ENCODE measurements at places on chromosomes 12 and 14.
A peak's percentile ranks its signal among the peaks of the same experiment; 100 is the strongest.

- DNase-seq, result no peak
These were observed 4.9 kb downstream of the AACS start for GRCh38 chr12:125070112-125070511.

- no peak for DNase-seq
These were observed 117.2 kb downstream of the RGS6 start for GRCh38 chr14:72049462-72049861.

DNA sequence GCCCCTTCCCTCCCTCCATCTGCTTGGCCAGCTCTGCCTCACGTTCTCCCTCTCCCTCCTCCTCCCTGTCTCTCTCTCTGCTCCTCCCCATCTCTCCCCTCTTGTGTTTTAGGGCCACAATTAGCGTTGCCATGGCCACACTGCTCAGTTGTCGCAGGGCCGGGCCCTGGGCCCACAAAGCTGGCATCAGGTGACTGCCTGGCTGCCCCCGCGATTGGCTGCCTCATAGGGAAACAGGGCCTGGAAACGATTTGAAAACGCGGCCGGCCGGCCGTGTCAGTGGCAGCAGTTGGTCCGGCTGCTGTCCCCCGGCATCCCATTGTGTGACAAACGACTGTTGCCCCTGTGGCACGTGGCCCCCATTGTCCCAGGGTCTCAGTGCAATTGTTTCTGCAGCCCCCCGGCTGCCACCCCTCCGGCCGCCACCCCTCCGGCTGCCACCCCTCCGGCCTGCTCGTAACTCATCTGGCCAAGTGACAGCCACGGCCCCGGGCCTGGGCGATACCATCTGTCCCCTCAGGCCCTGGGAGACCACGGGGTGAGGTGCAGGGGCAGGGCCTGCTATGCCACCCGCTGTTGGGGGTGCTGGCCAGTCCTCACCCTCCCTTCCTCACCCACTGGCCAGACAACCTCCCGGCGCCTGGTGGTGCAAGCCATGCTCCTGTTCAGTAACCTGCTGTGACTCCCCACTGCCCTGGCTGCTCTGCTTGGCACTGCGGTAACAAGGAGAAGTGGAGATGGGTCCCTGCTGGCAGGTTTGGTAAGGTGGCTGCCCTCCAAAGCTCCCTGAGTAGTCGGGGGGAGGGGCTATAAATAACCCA is 17.4 kb downstream of the FOXN4 start:
- peak; percentile 95 for DNase-seq

DNA sequence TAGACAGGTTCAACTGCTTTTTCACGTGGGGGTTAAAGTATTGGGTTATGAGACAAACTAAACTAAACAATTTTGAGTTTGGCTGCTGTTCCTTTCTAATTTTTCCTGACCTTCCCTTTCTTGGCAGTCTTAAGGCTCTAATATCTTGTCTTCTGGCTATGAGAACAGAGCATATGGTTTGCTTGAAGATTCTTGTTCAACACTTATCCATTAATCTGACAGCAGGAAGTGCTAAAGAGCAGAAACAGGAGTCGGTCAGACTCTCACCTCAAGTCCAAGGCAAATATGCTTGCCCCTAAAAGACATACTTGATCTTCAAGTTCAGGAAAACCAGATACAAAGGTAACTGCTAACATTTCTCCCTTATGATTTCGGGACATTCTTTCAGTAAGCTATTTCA is 52.6 kb upstream of the KCNJ8 start:
- DNase-seq, result peak; percentile 33

DNA sequence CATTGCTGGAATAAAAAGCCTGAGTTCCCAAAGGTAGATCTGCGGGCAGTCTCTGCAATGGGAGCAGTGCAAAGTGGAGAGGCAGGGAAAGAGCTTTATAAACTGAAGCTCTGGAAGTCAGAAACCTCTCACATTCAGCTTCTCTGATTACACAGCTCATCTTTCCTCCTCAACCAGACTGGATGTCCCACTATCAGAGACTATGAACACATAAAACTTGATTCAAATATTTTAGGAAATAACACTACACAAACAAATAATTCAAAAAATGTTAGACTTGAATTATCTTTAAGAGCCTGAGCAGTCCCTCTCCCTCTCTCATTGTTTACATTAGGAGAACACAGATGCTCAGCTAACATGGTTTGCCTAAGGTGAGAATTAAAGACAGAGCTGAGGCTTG is 72.9 kb downstream of the DENND5B start:
- DNase-seq, result no peak

DNA sequence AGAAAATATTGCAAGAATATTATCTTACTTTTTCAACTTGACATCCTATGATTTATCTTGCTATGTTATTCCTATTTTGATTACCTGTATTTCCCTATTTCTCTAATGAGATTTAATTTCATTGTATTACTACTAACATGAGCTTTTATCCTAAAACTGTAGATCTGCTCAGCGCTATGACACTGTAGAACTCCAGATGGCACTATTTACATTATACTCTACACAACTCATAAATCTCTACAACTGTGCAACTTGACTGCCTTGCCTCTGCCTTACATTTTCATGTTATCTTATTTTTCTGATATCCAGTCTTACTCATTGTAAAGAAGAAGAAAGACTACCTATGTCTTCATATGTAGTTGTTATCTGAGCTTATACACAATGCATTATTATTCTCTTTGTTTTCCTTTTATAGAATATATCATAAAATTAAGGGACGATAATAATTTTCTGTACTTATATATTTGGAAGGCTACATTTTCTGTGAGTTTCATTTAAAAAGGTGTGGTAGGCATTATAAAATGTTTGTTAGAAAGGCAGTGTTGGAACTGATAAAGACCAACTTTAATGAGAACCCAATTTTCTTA is 24.1 kb downstream of the NUP37 start:
- peak; percentile 63 for DNase-seq

DNA sequence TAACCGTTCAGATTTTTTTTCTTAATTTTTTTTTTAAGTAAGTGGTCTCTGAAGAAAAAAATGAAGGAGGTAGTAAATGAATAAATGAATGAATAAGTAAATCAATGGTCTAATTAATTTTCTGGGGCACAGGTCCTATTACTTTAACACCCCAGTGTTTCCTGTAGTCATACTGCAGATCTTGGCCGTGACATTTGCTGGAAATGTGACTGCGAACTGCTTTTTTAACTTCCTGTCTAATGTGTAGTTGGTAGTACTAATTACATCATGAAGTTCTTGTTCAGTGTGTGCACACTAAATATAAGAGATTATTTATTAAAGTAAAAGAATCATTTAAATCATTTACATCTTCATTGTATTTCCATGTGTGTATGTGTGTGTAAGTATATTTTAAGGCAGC is 45.4 kb downstream of the AEBP2 start:
- DNase-seq, result no peak

DNA sequence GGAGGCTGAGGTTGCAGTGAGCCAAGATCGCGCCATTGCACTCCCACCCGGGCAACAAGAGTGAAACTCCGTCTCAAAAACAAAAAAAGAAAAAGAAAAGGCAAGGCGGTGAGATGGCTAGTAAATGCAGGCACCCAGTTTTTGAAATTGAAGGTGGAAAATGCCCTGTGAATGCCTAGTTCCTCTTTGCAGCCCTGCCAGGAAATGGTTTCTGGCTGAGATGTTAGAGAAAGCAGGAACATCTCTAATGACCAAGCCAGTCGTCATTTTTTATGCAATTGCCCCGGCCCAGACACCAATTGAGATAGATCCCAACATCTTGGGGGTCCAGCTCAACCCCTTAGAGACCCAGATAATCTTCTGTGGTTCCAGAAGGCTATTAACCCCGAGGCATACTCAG is 17.0 kb downstream of the SLC8A3 start:
- DNase-seq, result no peak

DNA sequence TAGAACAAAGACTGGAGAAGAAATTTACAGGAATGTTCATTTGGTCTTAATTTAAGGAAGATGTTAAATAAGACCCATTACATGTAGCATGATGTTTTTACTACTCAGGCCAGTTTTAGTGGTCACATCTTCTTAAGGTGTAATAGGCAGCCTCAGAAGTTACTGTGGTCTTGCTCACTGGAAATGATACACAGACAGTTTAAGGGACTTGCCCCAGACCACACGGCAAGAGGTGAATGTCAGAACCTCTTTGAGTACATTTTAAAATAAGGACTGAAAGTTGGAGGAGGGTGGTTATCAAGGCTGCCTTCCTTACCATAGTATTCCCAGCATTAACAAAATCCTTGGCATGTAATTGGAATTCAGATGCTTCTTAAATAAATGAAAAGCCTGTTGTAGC is 37.9 kb downstream of the LRRK2 start:
- DNase-seq, result no peak

DNA sequence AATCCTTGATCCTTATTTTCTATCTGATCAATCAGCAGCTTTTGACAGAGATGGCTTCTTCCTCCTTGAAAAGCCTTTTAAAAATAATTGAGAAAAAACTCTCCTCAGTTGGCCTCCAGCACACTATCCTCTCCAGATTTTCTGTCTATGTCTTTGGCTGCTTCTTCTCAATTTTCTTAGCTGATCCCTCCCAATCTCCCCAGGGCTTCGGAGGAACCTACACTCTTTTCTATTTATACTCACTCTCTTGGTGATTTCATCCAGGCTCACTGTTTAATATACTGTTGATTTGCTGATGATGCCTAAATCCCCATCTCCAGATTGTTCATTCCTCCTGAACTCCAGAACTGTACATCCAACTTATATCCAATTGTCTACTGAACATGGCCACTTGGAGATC is 54.8 kb downstream of the RDH12 start:
- DNase-seq, result no peak

DNA sequence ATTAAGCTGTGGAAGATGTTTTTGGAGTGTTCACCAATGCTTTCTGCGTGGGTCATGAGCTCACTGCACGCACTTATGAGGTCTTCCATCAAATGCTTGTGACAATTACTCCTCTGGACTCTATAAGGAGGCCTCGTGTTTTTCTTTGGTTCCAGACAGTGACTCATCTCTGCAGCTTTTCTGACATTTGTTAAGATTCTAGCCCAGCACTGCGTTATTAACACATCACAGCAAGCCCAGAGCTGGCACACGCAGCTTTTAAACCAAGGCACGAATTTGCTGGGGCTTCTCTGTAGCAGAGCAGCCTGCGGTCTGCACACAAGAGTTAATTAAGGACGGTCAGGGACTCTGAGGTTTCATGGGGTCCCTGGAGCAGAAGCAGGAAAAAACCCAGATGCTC is 16.9 kb downstream of the MEG3 start:
- no peak for DNase-seq

- DNase-seq, result no peak
These were observed 219.5 kb upstream of the TMEM132C start for GRCh38 chr12:128047266-128048060.

GRCh38 chr12:96329545-96329944 is 70.7 kb downstream of the CDK17 start:
- DNase-seq, result no peak

DNA sequence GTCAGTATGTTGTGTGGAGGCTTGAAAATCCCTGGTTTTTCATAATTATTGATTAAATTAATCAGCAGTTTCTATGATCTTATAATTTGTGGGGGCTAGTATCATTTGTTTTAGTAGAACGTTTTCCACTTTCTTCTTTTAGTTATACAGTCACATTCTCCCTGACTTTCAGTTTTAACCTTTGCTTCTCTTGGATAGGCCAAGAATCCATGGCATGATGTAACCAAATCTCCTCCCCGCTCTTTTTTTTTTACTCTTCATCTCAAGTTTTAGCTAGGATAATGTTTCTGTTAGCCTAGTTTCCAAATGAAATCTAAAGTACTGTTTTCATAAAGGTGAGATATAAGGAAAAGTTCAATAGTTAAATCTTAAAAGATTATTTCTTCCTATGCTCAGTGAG is 106.5 kb downstream of the TMEM117 start:
- DNase-seq, result no peak

DNA sequence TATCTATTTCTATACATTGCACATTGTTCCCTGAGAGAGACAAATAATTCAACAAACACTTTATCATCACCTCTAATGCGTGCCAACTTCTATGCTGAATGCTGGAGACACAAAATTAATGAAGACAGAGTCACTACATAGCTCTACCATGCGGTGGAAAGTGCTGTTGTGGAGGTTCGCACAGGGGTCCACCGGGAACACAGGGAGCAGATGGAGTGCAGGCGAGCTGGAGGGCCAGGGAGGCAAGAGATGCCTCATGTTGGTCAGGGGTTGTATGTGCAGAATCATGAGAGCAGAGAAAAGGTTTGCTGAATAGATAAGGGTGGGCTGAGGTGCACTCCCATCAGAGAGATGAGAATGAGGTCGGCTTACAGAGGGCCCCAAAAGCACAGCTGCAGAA is 25.2 kb downstream of the FAM234B start:
- no peak for DNase-seq

- DNase-seq, result peak; percentile 53
These were observed 98.6 kb downstream of the PELI2 start for GRCh38 chr14:56216626-56217379.

DNA sequence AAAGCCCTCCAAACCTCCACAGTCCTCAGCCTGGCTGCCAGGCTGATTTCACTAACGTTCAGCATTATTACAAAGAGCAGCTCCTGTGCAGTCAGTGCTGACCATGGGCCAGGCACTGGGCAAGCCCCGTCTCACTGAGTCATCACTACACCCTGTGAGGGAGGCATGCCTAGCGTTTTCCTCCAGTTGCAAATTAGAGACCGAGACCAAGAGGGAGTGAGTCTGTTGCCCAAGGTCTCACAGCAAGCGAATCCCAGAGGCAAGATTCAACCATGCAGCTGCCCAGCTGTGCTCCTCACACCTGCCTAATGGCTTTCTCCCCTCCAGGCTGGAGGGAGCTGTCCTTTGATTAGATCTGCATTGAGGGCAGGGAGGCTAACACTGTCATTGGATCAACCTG is 229.3 kb upstream of the LHX5 start:
- no peak for DNase-seq

DNA sequence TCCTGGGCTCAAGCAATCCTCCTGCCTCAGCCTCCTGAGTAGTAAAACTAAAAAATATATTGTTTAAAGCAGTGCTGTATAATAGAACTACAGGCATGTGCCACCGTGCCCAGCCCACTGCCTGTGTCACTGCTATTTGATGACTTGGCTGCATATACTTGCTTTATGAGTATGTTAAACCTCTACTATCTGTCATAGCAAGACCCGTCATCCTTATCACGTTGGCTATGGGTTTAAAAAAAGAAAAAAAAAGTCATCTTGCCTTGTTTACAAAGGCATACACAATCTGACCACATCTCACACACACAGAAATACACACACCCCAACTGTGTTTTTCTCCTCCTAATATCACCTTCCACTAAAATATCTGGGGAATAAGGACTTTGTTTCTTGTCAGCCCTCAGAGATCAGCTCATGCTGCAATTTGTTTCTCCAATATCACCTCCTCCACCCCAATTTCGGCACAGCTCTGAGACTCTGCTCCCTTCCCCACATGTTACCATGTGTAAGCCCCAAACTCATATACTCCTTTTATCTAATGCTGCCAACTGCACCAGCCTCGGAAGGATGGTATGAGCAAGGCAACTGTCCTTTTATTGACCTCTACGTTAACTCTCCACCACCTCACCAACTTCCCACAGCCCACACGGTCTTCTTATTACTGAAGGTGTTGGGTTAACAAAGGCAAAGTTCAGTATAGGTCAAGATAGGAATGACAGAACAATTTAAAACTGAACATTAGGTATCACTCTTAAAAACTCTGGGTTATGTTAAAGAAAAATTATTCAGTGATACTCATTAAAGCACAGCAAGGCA is 802 bp upstream of the TMPRSS12 start:
- no peak for DNase-seq
